NT2/D1 (cell line): ENCODE measurements at places on chromosomes 5 and 9.

DNA sequence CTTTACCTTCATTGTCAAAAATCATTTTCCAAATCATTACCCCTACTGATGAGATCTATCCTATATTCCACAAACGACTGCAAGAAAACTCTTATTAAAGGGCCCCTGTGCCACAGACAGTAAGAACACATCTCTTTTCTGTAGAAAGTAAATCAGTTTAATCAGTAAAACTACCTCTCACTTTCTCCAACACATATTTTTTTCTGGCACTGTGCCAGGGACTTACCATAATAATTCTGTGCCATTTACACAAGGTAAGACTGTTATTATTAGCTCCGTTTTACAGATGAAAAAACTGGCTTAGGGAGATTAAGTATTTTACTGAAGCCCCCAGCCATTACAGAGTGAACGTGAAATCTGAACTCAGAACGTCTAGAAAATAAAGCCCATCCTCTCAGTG, 587.0 kb upstream of the COX7C start:
- DNase-seq: no peak

GRCh38 chr9:120654272-120654671, 60.0 kb downstream of the MEGF9 start:
- DNase-seq: no peak

GRCh38 chr5:133203317-133204305, 151.8 kb downstream of the HSPA4 start:
- no peak for DNase-seq

DNA sequence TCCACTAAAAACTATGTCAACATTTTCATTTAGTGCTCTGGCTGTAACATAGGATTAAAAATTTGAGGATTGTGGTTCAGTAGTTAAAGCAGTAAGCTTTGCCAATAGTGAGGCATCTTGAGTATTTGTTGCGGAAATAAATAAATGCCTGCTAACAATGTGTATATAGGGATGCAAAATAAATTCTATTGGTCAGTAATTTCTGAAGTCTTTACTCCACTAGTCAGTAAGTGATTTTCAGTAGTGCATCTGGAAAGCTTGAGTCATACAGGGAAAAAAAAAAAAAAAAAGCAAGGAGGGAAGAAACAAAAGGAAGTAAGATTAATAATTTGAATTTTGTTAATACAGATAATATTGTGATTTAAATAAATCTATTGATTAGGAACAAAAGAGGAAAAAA, 21.0 kb downstream of the NIPBL start:
- DNase-seq: no peak

DNA sequence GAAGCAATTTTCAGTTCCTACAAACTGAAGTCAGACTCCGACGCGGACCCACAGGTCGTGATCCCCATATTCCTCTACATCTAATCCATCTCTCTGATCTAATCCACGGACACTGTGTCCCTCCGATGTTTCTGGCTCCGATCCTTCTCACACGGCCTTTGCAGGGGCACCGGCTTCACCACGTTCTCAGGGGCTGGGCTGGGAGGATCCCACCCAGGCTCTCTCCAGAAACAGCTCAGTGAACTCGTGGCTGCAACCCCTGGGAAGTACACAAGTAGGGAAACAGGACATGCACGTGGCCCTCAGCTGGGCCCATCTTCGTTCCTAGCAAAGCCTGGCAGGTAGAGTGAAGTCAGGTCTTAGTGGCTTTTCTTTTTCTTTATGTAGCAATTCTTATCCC, 49.1 kb upstream of the OLFM1 start:
- DNase-seq: no peak

DNA sequence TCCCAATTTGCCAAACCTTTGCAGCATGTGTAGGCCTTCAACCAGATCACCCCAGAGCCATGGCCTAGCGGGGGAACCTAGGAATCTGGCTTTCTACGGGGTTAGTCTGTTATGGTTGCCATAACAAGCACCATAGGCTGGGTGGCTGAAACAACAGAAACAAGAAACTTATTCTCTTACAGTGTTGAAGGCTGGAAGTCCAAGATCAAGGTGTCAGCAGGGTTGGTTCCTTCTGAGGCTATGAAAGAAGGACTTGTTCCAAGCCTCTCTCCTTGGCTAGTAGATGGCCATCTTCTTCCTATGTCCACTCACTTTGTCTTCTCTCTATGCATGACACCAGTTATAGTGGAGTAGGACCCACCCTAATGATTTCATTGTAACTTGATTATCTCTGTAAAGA, 6.1 kb downstream of the FGF1 start:
- no peak for DNase-seq

- DNase-seq: no peak
These were observed 1573.4 kb downstream of the EFNA5 start for GRCh38 chr5:106097340-106097739.

DNA sequence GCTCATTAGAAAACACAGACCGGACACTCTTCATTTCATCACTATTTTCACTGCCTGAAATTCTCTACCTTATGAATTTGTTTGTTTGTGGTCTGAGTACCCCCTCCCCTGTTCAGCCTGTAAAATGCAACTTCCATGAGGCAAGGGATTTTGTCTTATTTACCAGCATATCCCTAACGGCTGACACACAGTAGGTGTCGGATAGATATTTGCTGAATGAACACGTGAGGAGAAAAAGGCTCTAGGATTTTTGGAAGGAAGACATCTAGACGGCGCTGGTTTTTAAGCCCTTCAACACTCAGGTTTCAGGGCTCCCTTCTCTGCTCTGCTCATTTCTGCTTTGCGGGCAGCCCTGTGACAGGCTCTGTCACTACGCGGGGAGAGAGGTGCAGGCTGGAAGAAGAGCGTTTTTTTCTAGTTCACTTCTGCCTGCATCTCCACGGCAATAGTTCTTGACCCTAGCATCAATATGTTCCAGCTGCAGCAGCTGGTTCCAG, 41.0 kb downstream of the KCNMB1 start:
- DNase-seq: no peak

DNA sequence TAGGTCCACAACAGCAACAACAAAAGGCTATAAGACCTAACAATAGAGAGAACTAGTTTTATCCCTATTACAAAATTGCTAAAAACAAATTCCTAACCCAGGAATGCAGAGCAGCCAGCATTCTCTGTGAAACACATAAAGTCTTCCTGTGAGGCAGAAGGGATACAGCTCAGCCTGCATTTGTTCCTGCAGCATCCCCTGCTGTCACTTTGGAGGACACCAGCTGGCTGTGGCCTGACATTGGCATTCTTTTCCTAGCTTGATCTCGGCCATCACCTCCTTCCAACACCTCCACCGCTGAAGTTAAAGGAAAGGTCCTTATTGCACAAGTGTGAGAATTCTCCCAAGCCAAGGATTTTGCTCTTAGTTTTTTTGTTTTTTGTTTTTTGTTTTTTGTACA, 186.1 kb downstream of the SNCAIP start:
- DNase-seq: peak; percentile 40

DNA sequence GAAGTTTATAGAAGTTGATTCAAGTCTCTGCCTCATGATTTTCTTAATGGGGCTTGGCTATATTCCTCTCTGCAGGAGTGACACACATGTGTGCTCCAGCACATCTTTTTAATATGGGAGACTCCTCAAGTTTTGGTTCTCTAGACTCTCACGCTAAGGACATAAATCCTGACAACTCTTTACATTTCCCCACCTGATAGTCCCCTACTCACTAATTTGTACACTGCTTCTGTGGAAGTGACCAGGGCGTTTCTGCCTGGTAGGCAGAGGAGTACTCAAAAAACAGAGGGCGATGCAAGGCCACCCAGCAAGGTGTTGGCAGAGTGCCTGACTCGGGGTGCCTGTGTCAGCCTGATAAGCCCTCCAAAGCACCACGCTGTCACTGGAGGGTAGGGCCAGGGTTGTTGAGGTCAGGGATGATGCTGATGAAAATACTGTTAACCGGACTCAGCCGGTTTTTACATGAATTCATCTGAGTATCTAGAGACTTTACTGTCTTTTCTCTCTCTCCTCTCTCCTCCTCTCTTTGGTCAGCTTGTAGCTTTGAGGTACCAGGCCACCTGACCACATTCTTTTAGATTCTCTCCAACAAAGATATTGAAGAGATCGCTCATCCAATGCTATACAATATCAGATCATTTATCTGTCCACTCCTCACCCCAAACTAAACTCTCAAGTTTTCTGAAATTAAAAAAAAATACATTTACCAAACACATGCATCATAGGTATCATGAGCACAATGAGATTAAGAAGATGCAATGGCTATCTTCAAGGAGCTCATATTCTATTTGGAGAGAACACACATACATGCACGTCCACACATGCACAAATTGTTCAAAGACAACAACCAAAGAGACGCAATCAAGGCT, 205.2 kb downstream of the PIK3R1 start:
- no peak for DNase-seq

DNA sequence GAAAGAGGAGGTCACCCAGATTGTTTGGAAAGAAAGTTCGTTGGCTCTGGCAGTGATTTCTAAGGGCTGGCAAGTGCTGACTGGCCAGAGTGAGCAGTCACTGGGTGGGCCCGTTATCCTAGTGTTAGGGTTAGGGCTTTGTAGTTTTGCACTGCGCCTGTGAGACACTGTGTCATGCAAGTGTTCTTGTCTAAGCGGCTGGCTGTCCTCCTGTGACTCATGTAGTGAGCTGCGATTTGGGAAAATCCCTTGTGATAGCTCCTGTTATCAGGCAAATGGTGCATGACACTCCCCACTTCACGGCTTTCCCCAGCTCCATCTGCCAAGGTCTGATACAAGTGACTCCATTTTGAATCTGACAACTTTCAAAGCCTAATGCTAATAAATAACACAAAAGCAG, 526.0 kb upstream of the ADAMTS16 start:
- DNase-seq: no peak

GRCh38 chr5:96636046-96636445, 26.1 kb upstream of the CAST start:
- DNase-seq: no peak
